ENCODE measurements at places on chromosomes 3 and 15.

DNA sequence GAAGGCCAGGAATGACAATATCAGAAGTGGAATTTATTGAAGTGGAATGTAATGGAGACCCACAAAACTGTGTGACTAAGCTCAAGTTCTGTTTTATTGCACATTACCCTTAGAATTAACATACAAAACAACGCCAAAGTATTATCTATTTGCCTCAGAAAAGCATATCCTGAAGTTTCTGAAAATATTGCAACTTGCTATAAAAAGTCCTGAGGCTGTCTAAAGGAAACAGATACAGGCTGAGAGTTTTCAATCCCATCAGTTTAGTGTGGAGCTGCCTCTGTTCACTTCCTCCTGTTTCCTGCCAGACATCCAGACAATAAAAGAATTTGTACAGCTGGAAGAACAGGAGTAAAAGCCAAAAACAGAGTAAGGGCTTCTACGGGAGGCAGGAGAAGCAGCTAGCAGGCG, 108.8 kb downstream of the FBN1 start:
- DNase-seq = no peak

DNA sequence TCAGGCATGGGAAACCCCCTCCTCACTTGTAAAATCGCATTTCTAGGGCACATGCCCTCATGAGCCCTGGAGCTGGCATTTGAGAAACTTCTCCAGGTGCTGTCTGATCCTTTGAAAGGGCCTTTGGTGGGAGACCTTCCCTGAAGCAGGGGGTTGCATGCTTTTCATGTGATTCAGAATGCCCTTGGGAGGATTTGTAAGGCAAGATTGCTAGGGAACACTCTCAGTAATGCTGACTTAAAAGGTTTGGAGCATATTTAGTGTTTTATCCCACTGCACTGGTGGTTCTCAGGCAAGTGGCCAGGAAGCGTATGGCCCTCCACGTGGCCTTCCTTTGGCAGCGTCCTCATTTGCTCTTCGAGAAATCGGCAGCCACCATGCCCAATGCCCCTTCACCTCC, 164.1 kb downstream of the ARRDC4 start:
- DNase-seq = no peak

GRCh38 chr3:107001635-107002034, 375.6 kb upstream of the CCDC54 start:
- DNase-seq = no peak

- no peak for DNase-seq
These were observed 12.6 kb upstream of the SPINK8 start for GRCh38 chr3:48345946-48346572.

- DNase-seq = no peak
These were observed 158.3 kb downstream of the FOXB1 start for GRCh38 chr15:60162251-60162967.

GRCh38 chr3:14988988-14989394, 41.6 kb downstream of the NR2C2 start:
- peak; percentile 64 for DNase-seq

DNA sequence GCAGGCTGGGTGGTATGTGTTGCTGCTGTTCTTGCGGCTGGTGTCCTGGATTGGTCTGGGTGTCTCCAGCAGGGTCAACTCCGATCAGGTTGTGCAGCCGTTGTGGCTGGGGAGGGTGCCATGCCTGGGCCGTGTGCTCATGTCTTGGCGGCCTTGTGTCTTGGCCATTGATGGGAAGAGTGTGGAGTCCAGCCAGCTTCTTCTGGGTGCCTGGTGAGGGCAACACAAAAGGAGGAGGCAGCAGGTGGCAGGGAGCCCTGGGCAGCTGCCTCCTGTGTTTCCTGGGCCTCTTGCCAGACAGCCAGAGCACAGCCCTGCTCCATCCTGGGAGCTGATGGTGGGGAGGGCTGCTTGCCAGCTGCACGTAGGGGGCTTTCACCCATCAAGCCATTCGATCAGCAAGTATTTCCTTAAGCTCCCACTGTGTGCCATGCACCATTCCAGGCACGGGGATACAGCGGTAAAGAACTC, 4.3 kb downstream of the CHAC1 start:
- DNase-seq = no peak

DNA sequence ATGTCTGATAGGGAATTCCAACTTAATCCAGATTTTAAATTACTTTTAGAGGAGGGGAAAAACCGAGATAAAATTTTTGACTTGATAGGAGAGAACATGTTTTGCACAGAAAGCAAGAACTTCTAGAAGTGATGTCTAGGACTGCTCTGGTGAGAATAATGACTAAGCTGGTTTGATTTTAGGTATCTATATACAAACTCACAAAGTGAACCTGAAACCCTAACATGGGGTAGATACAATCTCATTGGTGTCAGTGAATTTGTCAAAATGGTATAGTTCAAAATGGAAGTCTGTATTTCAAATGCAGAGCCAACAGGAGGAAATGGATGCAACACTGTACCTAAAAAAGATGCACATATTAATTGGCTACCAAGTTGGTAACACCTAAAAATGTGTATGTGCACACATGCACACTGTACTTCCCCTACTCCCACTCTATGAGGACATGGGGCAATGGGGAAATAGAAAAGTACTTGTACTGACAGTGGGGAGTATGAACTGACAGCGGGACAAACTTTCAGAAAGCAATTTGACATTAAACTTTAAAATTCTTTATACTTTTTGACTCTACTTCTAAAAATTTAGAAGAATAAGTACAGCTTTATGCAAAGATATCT, 53.0 kb downstream of the NR1I2 start:
- peak; percentile 9 for DNase-seq

DNA sequence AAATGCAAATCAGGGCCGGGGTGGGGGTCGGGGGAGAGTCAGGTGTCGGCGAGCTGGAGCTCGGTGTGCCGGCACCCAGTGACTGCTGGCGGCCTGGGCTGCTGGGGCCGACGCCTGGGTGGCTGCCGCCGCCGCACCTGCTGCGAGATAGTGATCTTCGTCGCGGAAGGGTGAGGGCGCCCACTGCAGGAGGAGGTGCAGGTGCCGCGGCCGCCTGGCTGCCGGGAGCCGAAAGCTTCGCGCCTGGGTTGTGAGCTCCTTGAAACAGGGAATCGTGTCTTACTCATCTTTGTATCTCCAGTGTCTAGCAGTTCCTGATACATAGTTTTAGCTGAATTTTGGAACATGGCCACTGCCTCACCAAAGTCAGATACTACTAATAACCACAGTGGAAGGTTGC, 64.0 kb upstream of the CPOX start:
- DNase-seq = peak; percentile 51

GRCh38 chr15:78301326-78301725, 1.9 kb upstream of the SKIC8 start:
- peak; percentile 38 for DNase-seq

- DNase-seq = no peak
These were observed 197.1 kb downstream of the UACA start for GRCh38 chr15:70566047-70566835.

DNA sequence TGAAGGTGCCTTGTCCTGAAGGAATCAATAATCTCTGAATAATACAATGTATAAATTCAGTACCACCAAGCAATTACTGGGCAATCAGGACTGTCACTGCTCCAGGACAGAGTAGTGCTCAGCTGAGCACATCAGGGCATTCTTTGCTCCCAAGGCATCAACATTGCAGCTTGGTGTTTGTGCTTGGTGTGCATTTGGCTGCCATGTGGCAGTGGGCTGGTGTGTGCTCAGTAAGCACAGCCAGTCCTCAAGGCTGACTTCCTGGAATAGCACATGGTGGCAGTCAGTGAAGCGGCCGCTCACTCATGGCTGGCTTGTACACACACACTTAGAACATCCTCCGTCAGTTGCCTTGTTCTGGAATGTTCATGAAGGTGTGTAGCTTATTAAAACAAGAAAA, 217.0 kb downstream of the EPHB1 start:
- DNase-seq = no peak

DNA sequence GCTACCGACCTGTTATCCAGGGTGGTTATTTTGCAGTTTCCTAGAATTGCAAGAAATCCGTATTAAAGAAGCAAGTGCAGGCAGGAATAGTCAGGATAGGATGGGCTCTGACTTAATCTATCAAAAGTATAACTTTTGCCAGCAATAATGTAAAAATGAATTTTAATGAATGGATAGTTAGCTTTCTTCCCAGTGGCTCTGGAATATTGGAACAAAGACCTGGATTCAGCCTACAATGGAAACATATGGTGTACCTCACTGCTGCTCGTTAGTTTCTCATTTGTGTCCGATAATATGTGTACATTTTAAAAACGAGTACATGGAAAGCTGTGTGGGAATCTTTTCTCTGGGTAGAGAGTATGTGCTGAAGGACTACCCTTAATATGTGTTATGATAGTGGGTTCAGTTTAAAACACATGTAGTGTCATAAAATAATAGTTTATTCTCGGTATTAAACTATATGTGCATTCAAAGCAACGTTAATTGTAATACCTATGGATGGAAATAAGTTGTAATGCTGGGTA, 805 bp downstream of the SERPINI1 start:
- no peak for DNase-seq

DNA sequence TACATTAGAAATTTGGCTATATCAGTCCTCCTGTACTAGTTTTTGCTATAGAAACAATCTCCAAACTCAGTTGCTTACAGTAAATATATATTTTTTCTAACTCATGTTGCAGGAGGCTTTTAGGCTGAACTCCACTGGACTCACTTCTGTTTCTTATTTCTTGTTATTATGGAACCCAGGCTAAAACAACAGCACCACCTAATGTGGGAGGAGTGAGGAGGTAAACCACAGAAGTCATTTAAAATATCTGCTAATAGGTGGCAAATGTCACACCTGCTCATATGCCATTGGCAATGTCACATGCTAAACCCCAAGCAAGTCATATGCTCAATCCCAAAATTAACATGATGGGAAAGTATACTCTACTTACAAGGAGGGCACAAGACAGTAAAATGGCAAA, 462.2 kb downstream of the PLOD2 start:
- no peak for DNase-seq

DNA sequence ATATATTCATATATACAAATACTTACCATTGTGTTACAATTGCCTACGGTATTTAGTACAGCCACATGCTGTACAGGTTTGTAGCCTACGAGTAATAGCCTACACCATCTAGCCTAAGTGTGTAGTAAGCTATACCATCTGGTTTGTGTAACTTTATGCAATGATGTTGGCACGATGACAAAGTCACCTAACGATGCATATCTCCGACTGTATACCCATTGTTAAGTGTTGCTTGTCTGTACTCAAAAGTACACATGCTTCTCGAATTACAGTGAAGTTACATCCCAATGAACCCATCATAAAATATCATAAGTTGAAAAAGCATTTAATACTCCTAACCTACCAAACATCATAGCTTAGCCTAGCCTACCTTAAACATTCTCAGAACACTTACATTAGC, 327.1 kb downstream of the KBTBD8 start:
- DNase-seq = no peak

DNA sequence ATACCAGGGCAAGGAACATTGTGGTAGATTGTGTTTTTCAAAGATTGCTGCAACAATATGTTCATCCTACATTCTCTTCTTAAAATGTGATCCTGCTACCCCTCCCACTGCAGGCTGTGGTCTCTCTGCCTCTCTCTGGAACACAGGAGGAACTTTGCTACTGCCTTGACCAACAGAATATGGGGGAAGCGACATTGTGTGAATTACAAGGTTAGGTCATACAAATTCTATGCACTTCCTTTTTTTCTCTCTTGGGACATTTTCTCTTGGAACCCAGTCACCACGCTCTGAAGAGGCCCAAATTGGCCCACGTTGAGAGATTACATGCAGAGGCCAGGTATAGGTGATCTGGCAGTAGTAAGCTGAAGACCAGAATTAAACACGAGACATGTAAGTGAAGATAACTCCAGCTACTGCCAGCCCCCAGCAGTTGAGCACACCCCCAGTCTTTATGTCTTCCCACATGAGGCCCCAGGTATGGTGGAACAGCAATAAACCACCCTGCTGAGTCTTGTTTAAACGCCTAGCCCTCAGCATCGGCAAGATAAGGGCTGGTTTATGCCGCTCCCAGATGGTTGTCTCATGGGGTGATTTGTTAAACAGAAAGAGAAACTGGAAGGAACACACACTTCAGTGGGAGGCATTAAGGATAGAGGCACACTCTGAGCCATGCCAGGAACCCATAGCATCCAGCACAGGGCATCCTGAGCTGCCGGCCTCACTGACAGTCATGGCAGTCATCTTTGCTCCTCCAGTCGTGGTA, 59.9 kb downstream of the FAM43A start:
- no peak for DNase-seq

GRCh38 chr3:155158346-155159037, 78.4 kb downstream of the MME start:
- no peak for DNase-seq

GRCh38 chr3:50388016-50388719, 28.8 kb upstream of the TMEM115 start:
- no peak for DNase-seq

GRCh38 chr3:163315786-163316185, 1762.5 kb downstream of the SI start:
- DNase-seq = no peak

GRCh38 chr3:150035301-150035779, 64.6 kb upstream of the PFN2 start:
- no peak for DNase-seq
